ENCODE measurements at places on chromosomes 7 and 10.

DNA sequence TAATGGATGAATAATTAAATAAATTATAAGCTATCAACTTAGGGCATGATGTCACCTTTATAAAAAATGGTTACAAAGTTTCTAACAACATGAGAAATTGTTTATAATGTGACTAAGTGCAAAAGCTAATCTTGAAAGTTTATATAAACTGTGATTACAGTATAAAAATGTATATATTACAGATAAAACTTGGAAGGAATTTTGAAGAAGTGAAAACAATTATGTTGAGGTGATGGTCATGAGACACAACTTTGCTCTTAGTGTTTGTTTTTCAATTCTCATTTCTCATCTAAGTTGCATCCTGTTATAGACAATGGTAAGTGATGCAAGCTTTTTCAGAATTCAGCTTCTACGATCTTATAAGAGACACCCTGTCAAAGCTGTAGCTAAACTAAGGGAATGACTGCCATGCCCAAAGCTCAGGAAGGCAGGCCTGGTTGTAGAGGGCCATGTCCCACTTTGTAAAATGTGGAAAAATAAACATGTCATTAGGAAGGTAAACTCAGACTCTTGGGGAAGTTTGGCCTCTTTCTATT is 23.9 kb downstream of the MACC1 start:
- no peak for DNase-seq

DNA sequence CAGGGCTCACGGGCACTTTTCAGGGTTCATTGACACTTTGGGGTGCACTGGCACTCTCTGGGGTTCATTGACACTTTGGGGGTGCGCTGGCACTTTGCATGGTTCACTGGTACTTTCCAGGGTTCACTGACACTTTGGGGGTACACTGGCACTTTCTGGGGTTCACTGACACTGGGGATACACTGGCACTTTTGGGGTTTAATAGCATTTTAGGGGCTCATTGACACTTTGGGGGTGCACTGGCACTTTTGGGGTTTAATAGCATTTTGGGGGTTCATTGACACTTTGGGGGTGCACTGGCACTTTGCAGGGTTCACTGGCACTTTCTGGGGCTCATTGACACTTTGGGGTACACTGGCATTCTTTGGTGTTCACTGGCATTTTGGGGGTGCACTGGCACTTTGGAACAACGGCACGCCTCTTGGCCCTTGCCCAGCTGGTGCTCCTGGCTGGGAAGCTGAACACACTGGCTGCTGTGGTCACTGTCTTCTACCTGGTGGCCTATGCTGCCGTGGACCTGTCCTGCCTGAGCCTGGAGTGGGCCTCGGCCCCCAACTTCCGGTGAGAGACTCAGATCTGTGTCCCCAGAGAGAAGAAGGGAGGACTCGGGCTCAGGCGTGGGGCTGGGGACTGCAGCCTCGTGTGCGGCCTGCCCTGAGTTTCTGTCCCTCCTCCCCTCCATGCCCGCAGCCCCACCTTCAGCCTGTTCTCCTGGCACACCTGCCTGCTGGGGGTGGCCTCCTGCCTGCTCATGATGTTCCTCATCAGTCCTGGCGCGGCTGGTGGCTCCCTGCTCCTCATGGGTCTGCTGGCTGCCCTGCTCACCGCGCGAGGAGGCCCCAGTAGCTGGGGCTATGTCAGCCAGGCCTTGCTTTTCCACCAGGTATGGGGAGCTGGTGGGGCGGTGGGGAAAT is 6.2 kb upstream of the TRIP6 start:
- DNase-seq, result no peak

- no peak for DNase-seq
Observed at GRCh38 chr10:70557086-70557845, 45.3 kb downstream of the PRF1 start.

GRCh38 chr10:77872947-77873535 is 53.5 kb downstream of the DLG5 start:
- DNase-seq, result no peak

DNA sequence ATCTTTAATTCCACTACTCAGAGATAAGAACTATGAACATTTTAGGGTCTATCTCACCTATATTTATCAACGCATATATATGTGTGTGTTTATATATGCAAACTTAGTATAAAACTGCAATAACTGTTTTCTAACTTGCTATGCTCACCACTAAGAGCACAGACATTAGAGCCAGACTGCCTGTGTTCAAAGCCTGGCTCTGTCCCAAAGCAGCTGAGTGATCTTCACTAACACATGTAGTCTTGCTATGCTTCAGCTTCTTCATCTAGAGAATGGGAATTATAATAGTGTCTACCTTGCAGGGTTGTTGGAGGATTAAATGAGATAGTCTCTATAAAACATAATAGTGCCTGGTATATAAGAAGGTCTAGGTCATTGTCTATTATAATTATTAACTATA is 165.5 kb downstream of the MAGI2 start:
- DNase-seq, result no peak

- no peak for DNase-seq
Observed at GRCh38 chr7:85196696-85197095, 9.8 kb upstream of the SEMA3D start.

DNA sequence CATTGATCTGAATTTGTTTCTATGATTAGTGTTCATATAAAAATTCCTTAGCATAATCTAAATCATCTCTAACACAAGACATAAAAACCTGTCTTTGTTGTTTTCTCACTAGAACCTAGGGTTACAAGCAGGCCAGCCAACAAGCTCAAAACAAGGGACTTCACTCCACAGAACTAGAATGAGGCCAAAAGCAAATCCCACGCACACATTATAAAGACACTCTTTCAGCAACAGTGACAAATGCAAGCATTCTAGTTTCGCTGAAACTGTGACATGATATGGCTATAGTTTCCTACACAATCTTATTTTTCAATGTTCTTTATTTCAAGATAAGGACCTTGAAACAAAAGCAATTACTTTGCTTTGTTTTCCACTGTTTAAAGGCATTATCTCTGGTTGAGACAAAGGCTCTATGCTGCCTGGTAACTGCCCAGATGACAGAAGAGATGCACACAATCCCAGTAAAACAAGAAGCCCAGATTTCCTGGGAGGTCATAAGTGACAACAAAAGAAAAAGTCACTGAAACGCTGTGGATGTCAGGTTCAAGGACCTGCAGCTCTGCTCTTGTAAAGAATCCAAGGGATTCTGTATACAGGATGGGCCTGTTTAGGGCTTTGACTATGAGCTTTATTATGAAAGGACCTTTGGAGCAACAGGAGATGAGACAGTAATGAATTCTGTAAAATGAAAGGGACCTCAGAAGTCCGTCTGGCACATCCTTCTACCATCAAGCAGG is 105.3 kb downstream of the SORCS1 start:
- DNase-seq, result no peak

GRCh38 chr7:15341817-15342216 is 220.0 kb downstream of the AGMO start:
- DNase-seq, result no peak

GRCh38 chr10:97494863-97495506 is 3.2 kb downstream of the MMS19 start:
- DNase-seq, result no peak

GRCh38 chr7:707296-708000 is 19.1 kb upstream of the DNAAF5 start:
- DNase-seq, result no peak

- no peak for DNase-seq
Observed at GRCh38 chr7:42272793-42273665, 36.0 kb upstream of the GLI3 start.

DNA sequence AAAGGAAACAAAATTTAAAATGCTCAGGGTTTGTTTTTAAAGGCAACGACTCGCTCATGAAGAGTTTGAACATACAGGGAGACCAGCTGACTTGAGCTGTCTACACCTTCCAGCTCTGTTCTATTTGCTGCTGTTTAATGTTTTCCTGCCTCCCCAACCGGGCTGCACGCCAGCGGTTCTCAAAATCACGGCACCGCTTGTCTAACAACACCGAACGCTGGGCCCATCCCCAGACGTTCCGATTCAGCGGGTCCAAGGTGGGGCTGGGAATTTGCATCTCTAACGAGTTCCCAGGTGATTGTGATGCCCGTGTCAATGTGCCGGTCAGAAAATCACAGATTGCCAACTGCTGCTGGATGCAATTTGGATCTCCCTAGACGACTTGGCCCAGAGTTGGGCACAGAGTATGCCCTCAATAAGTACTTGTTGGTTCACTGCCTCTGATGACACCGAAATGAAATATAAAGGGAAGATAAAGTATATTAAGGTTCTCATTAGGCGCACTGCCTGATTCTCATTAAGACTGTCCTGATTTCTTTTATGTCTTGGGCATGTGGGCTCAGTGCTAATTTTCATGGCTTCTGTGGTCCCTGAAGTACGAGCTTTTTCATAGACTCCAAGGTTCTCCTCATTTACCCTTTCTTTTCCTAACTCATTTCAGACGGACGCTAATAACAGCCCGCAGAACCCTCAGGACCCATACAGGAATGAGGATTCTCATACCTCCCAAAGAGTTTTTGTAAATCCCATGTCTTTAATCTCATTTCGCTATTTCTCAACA is 28.5 kb downstream of the CELF2 start:
- DNase-seq, result no peak

DNA sequence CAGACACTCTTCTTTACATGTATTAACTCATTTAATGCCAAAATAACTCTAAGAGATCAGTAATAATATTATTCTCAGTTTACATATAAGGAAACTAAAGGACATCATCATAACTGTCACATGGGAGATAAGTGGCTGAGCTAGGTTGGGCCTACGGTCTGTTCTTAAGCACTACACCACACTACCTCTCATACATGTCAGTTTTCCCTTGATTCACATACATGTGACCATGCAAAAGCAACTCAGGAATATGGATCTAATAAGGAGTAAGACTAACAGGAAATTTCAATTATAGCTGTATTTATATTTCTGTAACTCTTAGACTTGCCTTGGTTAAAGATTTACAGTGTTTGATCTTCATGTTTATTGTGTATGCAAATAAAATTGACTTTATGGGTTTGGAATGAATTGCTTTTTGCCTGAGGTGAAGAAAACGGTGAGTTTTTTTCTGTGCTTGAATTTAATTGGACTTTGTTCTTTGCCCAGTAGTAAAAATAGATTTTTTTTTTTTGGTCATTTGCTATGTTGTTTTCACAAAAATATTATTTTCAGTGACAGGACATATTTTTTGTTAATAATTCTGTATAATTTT is 69.7 kb downstream of the CYP51A1 start:
- no peak for DNase-seq

DNA sequence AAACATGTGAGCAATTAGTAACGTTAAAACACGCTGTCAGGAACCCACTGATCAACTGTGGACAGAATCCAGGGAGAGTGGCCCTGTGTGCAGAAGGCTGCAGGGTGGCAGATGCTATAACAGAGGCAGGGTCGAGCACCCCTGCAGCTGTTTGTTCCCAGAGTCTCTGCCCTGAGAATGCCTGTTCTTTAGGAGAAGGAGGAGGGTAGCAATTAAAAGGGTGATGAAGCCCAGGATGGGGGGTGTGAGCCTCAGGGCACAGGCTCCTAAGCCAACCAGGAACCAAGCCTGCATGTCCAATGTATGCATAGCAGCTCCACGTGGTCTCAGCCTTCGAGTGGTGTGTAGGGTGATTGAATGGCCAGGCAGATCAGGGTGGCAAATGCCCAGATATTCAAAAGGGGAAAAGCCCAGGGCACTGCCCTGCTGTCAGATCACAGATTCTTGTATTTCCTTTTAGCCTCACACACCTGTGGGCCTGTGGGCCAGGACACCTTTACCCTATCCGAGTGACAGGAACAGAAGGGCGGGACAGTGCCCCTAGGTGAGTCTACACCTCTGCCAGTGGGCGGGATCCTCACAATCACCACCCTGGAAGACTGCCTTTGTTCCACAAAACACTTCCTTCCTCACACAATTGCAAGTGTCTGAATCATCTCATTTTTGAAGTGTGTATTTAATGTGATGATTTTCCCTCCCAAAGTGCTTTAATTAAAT is 7.3 kb downstream of the WDFY4 start:
- DNase-seq, result no peak

- DNase-seq, result no peak
Observed at GRCh38 chr10:26156019-26156418, 60.6 kb upstream of the GAD2 start.

DNA sequence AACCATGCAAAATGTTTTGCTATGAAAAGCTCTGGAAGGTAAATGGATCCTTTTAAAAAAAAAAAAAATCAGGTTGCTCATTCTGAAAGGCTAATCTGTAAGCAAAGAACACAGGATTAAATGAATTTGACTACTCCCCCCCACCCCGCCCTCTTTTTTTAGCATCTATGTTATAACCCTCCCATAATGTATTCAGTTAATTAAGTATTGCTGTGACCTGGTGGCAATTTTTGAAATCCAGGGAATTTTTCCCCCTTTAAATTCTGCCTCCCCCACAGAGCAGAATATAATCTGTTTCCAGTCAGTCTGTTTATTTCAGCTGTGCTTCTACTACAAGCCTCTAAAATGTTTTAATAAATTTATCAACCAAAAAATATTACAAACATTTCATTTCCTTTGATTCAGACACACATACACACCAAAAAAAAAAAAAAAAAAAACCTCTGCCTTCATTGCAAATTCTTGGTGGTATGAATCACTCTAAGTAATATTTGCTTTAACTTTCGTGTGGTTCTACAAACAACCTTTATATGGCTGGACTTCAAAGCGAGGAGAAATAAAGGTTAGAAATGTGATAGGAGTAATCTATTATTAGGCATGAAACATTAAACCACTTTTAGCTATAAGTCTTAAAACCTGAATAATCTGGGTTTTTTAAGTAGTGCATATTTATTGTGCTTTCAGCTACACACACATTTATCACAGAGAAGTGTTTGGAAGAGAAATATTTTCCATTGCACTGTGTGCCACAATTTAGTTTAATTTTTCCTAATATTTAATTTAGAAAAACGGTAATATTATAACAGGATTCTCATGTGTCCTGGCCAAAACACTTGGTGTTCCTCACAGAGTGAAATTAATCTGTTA is 64.4 kb upstream of the ARID5B start:
- DNase-seq, result no peak

DNA sequence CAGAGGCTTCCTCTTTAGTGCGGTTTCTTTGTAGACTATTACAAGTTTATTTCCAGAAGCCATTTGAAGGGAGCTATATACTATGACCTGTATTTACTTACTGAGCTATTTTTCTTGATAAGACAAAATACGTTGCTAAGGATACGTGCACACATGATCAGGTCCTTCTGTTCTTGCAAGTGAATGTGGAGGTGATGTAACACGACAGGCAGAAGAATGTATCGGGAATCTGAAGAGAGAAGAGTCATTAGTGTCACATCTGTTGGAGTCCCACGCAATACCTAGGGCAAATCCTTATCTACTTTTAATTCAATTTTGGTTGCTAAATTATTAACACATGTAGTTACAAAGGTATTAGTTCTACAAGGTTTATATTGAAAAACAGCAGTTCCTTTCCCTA is 284.6 kb upstream of the IMMP2L start:
- no peak for DNase-seq

GRCh38 chr7:56811081-56811480 is 321.2 kb downstream of the ZNF479 start:
- no peak for DNase-seq

Data from SIG-M5 (cell line).